ENCODE measurements at places on chromosomes 4 and X. TPM values are rescaled to one million over a fixed set of nuclear protein-coding genes. Genes with fewer than 3 reads are reported as not detected.

DNA sequence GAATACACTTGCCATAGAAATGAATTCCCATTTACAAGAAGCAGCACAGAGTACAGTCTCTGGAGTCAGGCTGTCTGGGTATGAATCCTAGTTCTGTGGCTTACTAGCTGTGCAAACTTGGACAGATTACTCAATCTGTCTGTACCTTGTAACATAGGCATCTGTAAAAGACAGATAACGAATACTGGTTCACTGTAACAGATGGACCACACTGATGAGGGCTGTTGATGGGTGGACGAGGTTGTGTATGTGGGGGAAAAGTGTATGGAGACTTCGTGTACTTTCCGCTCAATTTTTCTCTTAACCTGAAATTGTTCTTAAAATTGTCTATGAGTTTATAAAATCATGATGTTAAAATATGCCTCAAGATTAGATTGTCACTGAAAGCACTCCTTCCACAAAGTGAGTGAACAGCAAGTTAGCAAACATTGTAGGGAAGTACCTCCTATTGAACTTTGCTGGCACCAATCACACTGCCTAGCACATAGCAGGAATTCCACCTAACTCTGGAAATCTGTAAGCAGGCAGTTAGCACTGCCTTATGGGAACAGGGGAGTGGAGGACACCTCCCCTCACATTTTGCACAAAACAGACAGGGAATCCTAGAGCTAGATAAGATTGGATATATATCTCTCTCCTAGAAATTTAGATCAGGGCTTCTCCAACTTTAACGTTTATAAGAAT, 6.5 kb upstream of the EXOSC9 start:
- H3K4me3 ChIP-seq = no peak overlapping the region
- H3K27me3 ChIP-seq = no peaks in the 10 kb centered on the region
- no peak overlapping the region for H3K27ac ChIP-seq
- no peaks in the 10 kb centered on the region for H3K4me1 ChIP-seq

Gene ADGRL3
- 26.7 TPM for total RNA-seq

Gene NFKB1
- 48.4 TPM for total RNA-seq

DNA sequence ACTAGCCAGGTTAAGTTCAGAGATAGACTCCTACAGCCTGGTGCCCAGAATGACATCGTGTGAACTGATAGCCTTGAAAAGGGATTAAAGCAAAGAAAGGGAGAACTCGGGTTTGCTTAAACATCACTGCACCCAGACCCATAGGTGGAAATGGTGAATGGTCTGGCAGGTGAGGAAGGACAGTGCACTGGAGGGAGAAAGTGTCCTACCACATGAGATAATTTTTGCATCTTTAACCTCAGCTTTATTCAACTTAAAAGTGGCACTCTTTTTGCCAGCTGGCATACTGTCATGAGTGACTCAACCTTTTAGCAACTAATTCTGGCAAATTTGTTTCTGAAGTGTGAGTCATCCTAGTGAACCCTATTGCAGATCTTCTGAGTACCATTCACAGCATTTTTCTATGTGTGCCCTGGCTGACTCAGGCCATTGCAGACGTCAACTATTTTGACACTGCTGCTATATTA, 53.0 kb upstream of the DAPP1 start:
- no peaks in the 10 kb centered on the region for H3K27me3 ChIP-seq
- no peak overlapping the region for H3K27ac ChIP-seq
- DNase-seq = no peak
- H3K4me3 ChIP-seq = no peak overlapping the region
- H3K4me1 ChIP-seq = peaks cover 4% of the 10 kb centered on the region
- H3K36me3 ChIP-seq = no peaks in the 10 kb centered on the region

All from aorta (tissue), 5 donors.